ENCODE measurements at places on chromosomes 16 and 17.

DNA sequence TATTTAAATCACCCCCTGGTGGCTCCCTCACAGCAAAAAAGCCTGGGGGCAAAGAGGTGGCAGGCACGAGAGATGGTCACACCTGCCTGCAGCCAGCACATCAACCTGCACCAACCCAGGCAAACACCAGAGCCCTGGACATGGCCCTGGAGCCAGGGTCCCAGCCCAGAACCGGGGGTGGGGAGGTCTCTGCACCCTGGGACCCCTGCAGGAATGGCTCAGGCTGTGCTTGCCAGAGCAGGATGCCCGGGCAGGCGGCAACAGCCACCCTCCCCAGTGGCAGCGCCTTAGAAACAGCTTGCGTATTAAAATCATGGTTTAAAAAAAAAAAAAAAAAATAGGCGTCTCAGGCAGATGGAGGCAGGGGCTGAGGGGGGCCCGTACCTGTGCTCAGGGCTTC lies 16.2 kb downstream of the MYBBP1A start:
- DNase-seq, result no peak

GRCh38 chr17:76268015-76268749 lies 3.0 kb downstream of the UBALD2 start:
- no peak for DNase-seq

GRCh38 chr16:4142268-4142667 lies 26.0 kb upstream of the ADCY9 start:
- DNase-seq, result no peak

- DNase-seq, result no peak
Observed at GRCh38 chr17:9239793-9240658, 218.7 kb downstream of the NTN1 start.

GRCh38 chr17:58084317-58084981 lies 1.2 kb downstream of the DYNLL2 start:
- no peak for DNase-seq

- no peak for DNase-seq
Observed at GRCh38 chr17:28579526-28579925, 2.8 kb upstream of the ALDOC start.

DNA sequence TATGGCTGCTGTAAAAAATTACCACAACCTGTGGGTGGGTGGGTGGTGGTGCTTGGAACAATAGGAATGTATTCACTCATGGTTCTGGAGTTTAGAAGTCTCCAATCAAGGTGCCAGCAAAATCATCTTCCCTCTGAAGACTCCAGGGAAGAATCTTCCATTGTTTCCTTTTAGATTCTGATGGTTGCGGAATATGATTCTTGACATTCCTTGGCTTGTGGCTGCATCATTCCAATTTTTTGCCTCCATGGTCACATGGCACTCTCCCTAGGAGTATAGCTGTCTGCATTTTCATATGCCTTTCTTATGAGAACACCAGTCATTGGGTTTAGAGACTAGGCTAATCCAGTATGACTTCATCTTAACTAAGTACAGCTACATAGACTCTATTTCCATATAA lies 401.0 kb downstream of the HS3ST3B1 start:
- no peak for DNase-seq

- DNase-seq, result no peak
Observed at GRCh38 chr17:33436321-33436720, 143.2 kb upstream of the ASIC2 start.

GRCh38 chr16:66519482-66520373 lies 30.2 kb downstream of the TK2 start:
- DNase-seq, result no peak

GRCh38 chr17:34387566-34387965 lies 24.5 kb upstream of the CCL1 start:
- DNase-seq, result no peak

DNA sequence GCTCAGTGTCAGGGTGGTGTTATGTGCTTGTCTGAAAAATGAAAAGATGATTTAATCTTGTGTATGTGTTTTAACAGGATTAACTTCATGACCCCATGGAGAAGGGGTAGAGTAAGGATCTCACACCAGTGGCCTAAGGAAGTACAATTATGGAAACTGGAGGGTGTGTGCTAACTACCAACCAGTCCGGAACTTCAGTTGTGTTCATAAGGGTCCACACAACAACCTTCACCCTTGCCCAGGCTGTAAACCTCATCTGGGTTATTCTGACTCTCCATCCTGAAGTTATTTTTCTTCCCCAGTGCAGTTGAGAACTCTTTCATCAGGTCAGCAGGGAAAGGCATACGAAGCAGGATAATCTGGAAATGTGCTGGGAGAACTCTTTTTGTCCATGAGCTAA lies 158.9 kb downstream of the MAP2K6 start:
- no peak for DNase-seq
